Left lobe of liver (tissue), 2 donors: ENCODE measurements at places on chromosomes 7 and 10.
A peak's percentile ranks its signal among the peaks of the same experiment; 100 is the strongest.

DNA sequence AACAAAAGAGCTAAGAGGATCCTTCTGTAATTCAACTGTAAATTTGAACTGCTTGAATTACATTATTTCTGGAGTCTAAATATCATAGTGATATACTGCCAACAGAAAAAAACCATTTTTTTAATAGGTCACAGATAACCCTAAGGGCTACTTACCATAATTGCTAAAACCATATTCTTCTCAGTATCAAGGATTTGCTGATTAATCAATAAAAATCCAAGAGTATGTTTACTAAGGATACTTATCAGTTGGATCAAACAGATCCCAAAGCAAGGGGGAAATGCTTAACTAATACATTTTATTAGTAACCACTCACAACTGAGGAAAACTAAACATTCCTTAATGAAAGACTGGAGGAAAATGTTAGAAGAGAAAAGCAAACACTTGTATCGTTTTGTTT lies 166.0 kb downstream of the PIP4K2A start:
- DNase-seq, result no peak

DNA sequence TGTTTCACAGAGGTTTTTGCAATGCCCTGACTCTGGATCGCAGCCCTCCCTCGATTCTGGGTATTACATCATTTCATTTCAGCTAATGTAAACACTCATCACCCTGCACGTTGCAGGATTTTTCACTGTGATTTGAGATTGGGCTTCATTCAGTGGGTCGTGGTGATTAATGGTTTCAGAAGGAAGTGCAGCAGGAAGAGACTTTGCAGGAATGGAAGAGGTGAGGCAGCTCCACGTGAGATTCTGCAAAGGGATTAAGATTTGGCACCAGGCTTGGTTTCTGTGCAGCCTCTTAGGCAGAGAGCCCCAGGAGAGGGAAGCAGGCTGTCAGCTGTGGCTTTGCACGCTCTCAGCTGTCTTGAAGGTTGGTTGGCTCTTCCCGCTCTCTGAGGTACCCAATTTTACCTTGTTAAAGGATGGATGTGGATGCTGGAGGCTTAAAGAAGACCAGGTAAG lies 95.2 kb downstream of the PLCE1 start:
- DNase-seq, result no peak

GRCh38 chr10:128161031-128161430 lies 34.8 kb upstream of the MKI67 start:
- no peak for DNase-seq

- peak; percentile 42 for DNase-seq
Measured at GRCh38 chr10:1199345-1199673, 143.1 kb downstream of the WDR37 start.

DNA sequence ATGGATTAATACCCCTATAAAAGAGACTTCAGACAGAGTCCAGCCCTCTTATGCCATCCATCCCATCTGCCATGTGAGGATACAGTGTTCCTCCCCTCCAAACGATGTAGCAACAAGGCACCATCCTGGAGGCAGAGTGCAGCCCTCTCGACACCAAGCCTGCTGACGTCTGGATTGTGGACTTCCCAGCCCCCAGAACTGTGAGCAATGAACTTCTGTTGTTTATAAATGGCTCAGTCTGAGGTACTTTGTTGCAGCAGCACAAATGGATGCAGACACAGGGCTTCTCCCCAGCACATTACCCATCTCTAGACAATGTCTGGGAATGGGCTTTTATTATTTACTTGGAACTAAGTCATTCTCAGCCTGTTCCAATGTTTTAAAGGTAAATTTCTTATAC lies 195.6 kb downstream of the WDR37 start:
- no peak for DNase-seq
